ENCODE measurements at places on chromosomes 16 and 17.

DNA sequence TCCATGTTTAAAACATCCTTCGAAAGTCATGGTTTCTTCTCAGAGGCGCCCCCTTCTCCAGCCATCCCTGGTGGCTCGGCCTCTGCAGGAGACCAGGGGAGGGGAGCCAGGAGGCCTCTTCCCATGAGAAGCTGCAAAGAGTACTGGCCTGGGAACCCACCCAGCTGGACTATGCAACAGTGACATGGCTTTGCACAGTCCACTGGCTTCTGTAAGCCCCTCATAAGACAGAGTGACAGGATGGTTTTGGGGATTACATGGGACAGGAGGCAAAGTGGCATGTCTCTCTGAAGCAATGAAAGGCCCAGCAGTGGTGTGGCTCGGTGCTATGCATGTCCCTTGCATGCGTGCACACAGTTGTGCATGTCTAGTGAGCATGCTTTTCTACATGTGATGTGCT, 99.5 kb downstream of the C16orf78 start:
- DNase-seq, result no peak

- no peak for DNase-seq
Observed at GRCh38 chr17:2376107-2376506, 24.8 kb downstream of the MNT start.

DNA sequence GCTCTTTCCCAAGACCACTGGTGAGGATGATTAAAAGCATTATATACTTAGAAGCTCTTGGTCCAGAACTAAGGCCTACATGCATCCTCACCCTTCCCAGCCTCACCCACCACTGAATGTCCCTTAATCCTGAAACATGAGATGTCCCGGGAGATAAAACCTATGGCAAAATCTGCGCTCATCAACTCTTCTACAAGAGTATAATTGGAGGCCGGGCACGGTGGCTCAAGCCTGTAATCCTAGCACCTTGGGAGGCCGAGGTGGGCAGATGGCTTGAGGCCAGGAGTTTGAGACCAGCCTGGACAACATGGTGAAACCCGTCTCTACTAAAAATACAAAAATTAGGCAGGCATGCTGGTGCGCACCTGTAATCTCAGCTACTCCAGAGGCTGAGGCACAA, 13.3 kb downstream of the ACACA start:
- DNase-seq, result no peak

- peak; percentile 37 for DNase-seq
Observed at GRCh38 chr16:66551348-66551759, 1.0 kb upstream of the CKLF start.

GRCh38 chr17:2050300-2051060, 4.4 kb upstream of the HIC1 start:
- peak; percentile 62 for DNase-seq

DNA sequence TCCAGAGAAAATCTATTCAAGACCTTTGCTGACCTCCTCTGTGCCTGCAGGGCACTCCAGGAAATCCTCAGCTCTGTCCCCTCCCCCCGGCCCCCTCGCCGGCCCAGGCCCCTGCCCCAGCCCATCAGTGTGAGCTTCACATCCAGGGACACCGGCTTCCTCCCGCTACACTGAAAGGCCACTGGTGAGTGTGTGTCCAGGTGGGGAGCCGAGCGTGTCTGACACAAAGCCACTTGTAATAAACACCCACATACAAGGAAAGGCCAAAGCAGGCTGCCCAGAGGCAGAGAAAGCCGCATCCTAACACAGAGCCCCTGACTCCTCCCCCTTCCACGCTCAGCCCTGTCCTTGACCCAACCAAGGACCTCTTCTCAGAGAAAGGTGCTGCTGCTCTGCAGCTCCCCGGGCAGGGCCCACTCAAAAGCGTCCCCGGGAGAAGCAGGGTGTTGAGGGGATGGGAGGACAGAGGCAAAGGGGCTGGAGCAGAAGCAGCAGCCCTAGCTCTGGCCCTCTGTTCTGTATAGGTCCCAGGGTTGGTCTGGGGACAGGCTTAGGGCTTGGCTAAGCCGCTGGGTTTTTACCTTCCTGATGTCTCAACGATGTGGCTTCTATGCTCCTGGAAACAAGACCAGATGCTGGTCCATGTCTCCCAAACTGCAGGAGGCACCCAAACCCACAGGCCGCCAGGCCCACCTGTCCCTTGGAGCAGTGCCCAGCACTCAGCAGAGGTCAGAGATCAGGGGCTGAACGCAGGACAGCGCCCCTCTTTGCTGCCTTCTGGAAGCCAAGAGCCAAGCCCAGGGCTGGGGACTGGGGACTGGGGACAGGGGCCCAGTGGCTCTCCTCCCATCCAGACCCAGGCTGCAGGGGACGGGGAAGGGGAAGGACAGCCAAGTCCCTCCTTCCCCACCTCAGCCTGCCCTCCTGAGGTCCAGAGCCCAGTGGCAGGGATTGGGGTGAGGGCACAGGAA, 15.3 kb downstream of the MNT start:
- no peak for DNase-seq

- no peak for DNase-seq
Observed at GRCh38 chr17:40311575-40311974, 2.6 kb downstream of the RARA start.

- DNase-seq, result peak; percentile 19
Observed at GRCh38 chr16:27430923-27431484, 29.0 kb downstream of the IL21R start.

DNA sequence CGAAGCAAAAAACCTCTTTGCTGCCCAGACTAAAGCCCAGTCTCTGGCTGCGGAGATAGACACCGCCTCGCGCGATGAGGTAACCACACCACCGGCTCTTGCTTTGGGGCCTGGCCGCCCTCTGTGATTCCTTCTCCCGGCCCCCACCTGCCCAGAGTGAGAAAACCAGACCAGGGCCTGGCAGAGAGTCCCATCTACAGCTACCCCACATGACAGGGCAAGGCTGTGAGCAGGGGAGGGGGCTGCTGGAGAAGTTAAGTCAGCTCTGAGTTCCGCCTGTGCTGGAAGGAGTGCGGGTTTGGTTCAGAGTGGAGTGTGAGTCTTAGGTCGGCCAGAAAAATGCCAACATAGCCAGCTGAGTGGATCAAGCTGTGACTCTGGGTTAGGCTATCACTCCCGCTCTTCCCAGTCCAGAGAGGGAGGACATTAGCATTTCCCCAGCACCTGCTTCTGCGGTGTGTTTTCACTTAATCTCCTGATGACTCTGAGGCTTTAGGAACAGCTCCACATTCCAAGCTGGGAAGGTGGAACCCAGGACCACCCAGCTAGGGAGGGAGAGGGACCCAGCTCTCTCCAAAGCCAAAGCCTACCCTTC, 139.0 kb downstream of the RAB11FIP4 start:
- DNase-seq, result no peak

DNA sequence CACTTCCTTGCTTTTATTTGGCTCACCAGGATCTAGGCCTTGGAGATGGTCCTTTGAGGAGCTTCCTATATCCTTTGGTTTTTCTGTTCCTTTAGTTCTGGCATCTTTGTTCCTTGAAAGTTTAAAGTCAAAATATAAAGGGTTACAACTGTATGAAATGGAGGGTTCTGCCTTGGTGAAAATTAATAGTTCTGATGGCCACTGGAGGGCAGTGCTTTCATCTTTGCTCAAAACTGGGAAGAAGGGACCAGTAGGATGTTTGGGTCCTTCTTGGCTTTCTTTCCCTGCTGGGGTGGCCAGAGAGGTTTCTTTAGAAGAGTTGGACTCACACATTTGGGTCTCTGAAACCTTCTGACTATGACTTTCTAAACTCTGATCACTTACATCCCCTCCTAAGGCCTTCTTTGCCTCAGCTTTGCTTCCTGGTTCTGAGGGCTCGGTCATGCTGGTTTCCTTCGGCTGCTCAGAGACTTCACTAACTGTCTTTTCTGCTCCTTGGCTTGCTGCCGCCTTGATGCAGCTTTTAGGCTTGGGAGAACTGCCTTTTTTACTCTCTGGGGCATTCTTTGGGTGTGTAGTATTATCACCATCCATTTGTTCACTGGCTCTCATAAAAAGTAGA, 10.9 kb upstream of the ITGA2B start:
- no peak for DNase-seq

DNA sequence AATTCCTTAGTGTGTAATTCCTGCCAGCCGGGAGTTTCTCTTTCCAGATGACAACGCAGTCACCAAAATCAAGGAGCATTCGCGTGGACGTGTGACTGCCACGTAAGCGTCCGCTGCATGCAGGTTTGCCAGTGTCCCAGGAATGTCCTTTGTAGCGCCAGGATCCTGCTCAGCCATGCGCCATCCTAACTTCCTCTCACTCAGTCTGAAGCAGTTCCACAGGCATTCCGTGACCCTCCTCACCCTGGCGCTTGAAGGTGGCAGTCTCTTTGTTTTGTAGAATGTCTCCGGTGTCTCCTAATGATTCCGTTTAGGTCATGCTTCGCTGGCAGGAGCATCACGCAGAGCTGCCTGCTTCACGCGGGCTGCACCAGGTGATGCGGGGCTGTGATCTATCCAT, 88.6 kb downstream of the RPTOR start:
- DNase-seq, result no peak

- no peak for DNase-seq
Observed at GRCh38 chr17:73715769-73716168, 71.5 kb upstream of the SDK2 start.

- no peak for DNase-seq
Observed at GRCh38 chr16:83970430-83970815, 2.4 kb downstream of the NECAB2 start.

GRCh38 chr16:80046848-80047247, 446.3 kb upstream of the MAF start:
- DNase-seq, result no peak
